ENCODE measurements at places on chromosomes 4 and X.

- H3K27ac ChIP-seq = no peak overlapping the region
- no peaks in the 10 kb centered on the region for H3K4me1 ChIP-seq
- peaks cover 9% of the 10 kb centered on the region for H3K36me3 ChIP-seq
- H3K27me3 ChIP-seq = peaks cover 8% of the 10 kb centered on the region
- no peak overlapping the region for H3K4me3 ChIP-seq
Observed at GRCh38 chrX:480861-481417, 94.2 kb upstream of the PPP2R3B start.

GRCh38 chrX:18390941-18391538 lies 34.4 kb upstream of the CDKL5 start:
- H3K4me1 ChIP-seq = no peaks in the 10 kb centered on the region
- no peak overlapping the region for H3K27ac ChIP-seq
- peak; percentile 50 for DNase-seq

DNA sequence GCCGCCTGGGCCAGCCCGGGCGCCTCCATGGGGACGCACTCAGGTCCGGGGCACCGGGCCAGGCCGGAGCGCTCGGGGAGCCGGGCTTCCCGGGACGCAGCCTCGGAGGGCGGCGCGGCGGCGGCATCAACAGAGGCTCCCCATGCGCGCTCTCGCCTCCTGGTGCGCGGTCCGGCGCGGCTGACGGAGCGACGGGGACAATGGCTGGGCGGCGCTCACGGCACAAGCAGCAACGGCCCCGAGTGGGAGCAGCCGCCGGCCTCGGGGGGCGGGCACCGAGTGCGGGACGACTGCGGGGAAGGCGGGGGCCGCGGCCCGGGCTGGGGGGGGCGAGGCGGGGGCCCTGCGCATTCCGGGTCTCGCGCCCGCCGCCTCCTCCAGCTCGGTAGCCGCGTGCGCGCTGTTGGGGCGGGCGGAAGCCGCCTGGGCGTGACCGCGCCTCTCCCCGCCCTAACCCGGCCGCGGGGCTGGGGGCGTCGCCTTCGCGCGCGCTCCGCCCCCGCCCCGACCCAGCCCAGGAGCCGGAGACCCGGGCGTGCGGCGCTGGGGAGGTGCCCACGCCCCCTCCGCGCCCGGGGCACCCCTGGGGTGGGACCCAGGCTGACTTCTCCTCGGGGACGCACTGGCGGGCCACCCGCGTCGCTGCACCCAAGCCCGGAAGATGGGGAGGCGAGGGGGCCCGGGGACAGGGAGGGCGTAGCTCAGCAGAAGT lies at the start of gene PRKX:
TSS of gene PRKX (minus strand) at position 425 of the 712 bp plus-strand sequence. CDS start at position 29, 396 bp downstream.
- peak within 1 kb of the TSS; percentile 94 for H3K4me3 ChIP-seq
- DNase-seq = peak; percentile 51
- no peak within 1 kb of the TSS for H3K27ac ChIP-seq
- peaks cover 4% of the 10 kb centered on the region for H3K4me1 ChIP-seq

- peaks cover 2% of the 10 kb centered on the region for H3K27me3 ChIP-seq
- peaks cover 28% of the 10 kb centered on the region for H3K4me1 ChIP-seq
- no peak for DNase-seq
- no peak overlapping the region for H3K4me3 ChIP-seq
Observed at GRCh38 chrX:71225676-71226075, 2.7 kb downstream of the GJB1 start.

- H3K4me3 ChIP-seq = no peak overlapping the region
- no peaks in the 10 kb centered on the region for H3K27me3 ChIP-seq
- peaks cover 2% of the 10 kb centered on the region for H3K4me1 ChIP-seq
- DNase-seq = peak; percentile 36
- no peaks in the 10 kb centered on the region for H3K36me3 ChIP-seq
Observed at GRCh38 chr4:152591396-152591795, 55.5 kb upstream of the FBXW7 start.

DNA sequence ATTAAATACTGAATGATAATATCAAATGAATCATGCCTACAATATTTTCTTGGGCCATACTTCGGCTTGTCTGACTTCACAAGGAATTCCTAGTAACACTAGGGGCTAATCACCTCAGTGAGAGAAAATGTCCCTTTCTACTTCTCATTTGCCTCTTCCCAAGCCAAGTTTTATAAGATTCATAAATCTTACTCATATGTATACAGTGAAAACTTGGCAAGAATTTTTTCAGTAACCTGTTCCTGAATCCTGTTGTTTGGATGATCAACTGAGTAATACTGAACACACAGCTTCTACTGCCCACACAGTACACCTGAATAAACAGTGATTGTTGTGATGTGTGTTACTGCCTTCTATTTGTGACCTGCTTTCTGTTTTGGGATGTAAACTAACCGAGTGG lies 16.5 kb downstream of the TMPRSS11E start:
- no peak overlapping the region for H3K27ac ChIP-seq
- H3K36me3 ChIP-seq = no peaks in the 10 kb centered on the region
- no peaks in the 10 kb centered on the region for H3K27me3 ChIP-seq
- no peak for DNase-seq

DNA sequence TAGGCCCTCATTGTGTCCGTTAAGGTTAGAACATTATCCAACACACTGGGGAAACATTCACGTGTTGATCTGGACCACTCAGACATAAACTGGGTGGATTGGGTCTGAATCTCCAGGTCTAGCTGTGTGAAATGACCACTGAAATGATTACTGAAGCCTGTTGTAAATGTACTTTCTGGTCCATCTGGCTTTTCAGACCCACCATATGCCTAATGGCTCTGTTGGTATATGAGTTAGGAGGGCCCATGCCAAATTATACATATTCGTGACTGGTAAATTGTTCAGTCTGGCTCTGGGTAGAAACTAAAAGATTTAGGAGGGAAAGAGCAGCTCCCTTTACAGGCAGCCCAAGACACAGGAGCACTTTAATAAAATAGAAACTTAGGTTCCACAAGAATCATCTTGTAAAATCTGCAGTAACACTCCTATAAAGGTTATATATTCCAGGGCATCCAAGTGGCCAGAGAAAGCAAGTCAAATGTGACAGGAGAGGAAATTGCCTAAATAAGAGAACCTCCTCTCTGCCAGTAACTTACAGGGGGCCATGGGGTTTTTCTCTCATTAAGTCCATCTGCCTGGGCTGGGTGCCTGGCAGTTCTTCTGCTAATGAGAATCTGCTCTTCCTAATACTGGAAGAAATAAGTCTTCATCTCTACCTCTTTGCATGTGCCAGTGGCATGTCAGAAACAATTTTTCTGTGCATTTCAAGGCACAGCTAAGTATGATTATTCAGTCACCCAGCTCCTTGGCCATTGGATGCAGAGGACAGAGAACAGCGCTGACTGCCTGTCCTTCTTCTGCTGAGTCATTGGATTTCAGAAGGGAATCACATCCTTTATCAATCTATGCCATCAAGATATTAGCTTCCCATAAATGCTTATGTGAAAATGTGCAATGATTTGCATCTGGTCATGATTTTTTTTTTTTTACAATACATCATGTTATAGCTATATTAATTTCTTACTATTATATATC lies 112.6 kb downstream of the GLRA2 start:
- no peaks in the 10 kb centered on the region for H3K4me1 ChIP-seq
- H3K27me3 ChIP-seq = no peaks in the 10 kb centered on the region
- no peaks in the 10 kb centered on the region for H3K36me3 ChIP-seq
- no peak overlapping the region for H3K4me3 ChIP-seq

DNA sequence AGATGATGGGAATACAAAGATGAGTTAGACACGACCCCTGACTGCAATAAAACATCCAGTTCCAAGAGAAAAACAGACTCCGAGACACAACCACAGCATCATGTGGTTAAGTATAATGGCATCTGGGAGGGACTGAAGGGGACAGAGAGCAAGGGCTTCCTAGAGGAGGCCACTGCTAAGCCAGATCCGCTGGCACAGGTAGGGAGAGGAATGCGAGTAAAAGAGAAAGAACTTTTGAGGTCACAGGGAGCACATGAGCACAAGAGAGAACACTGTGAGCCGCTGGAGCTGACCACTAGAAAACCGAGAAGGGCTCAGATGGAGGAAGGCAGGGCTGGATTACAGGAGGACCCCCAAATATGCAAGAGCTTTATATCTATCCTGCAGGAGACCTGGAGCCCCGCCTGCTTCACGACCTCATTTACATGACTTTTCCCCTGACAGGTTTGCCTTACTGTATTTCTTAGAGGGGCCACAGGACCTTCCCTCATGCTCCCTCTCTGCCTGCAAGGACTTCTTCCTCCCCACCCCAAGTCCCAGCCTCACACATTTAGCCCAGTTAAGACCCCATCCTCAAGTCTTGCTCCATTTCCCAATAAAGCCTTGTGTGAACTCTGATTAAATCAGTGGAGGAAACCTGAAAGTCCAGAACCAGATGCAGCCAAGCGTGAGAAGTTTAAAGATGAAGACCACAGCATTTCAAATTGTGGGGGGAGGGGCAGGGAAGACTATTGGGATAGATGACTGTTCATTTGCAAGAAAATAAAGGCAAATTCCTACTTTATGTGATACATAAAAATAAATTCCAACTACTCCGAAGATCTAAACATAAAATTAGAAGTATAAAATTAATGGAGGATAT lies 29.6 kb downstream of the MFAP3L start:
- no peak for DNase-seq
- no peaks in the 10 kb centered on the region for H3K36me3 ChIP-seq
- no peak overlapping the region for H3K4me3 ChIP-seq
- no peak overlapping the region for H3K27ac ChIP-seq

- no peaks in the 10 kb centered on the region for H3K4me1 ChIP-seq
- DNase-seq = no peak
- no peak overlapping the region for H3K4me3 ChIP-seq
- no peak overlapping the region for H3K27ac ChIP-seq
- no peaks in the 10 kb centered on the region for H3K27me3 ChIP-seq
Observed at GRCh38 chr4:182697094-182697493, 220.1 kb downstream of the DCTD start.

DNA sequence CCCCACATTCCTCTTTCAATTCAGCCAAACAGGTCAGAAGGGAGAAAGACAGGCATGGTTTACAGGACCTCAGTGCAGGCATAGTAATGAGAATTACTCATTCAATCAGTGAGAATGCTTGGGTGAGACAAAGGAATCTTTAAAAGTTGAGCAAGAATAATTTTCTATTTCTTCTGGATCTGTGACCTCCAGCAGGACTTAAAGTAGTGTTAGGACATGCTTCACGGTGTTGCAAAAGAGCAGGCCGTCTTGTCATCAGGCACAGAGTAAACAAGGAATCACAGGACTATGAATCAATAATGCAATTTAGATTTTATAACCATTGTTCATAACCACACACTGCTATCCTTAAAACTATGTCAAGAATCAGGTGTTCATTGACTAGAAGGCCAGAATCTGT lies 130.6 kb upstream of the GLRA2 start:
- no peaks in the 10 kb centered on the region for H3K4me1 ChIP-seq
- no peaks in the 10 kb centered on the region for H3K27me3 ChIP-seq
- no peak for DNase-seq
- H3K27ac ChIP-seq = no peak overlapping the region
- no peak overlapping the region for H3K4me3 ChIP-seq

- no peaks in the 10 kb centered on the region for H3K27me3 ChIP-seq
- H3K4me1 ChIP-seq = no peaks in the 10 kb centered on the region
- no peak overlapping the region for H3K27ac ChIP-seq
- DNase-seq = no peak
- H3K36me3 ChIP-seq = peaks cover 9% of the 10 kb centered on the region
- H3K4me3 ChIP-seq = no peak overlapping the region
Observed at GRCh38 chr4:24932515-24933225, 19.8 kb upstream of the CCDC149 start.

- no peak overlapping the region for H3K27ac ChIP-seq
- DNase-seq = no peak
- H3K4me3 ChIP-seq = no peak overlapping the region
- peaks cover 5% of the 10 kb centered on the region for H3K27me3 ChIP-seq
- peaks cover 13% of the 10 kb centered on the region for H3K4me1 ChIP-seq
- H3K36me3 ChIP-seq = no peaks in the 10 kb centered on the region
Observed at GRCh38 chr4:108926061-108926460, 163.2 kb upstream of the ETNPPL start.

- peaks cover 35% of the 10 kb centered on the region for H3K4me1 ChIP-seq
- H3K27ac ChIP-seq = peak overlapping the region; percentile 15
- H3K27me3 ChIP-seq = peaks cover 3% of the 10 kb centered on the region
- no peaks in the 10 kb centered on the region for H3K36me3 ChIP-seq
- no peak for DNase-seq
Observed at GRCh38 chr4:139791681-139792080, 126.1 kb downstream of the MGST2 start.

DNA sequence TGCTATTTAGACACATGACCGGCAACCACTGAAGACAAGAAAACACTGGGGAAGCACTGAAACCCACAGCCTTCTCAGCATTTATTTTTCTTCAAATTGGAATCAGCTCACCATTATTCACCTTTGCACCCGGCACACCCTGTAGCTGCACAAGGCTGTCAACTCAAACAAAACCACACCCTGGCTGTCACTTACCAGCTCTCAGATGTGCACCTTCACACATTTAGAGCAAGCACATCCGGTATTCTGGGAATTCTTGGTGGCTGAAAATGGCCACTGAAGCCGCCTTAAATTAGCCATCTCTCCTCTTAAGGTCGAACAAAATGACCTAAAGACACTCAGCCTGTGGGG lies 5.9 kb downstream of the ZFYVE28 start:
- peaks cover 20% of the 10 kb centered on the region for H3K4me1 ChIP-seq
- no peak for DNase-seq
- peaks cover 18% of the 10 kb centered on the region for H3K27me3 ChIP-seq
- peak overlapping the region; percentile 72 for H3K4me3 ChIP-seq
- H3K36me3 ChIP-seq = peaks cover 4% of the 10 kb centered on the region

DNA sequence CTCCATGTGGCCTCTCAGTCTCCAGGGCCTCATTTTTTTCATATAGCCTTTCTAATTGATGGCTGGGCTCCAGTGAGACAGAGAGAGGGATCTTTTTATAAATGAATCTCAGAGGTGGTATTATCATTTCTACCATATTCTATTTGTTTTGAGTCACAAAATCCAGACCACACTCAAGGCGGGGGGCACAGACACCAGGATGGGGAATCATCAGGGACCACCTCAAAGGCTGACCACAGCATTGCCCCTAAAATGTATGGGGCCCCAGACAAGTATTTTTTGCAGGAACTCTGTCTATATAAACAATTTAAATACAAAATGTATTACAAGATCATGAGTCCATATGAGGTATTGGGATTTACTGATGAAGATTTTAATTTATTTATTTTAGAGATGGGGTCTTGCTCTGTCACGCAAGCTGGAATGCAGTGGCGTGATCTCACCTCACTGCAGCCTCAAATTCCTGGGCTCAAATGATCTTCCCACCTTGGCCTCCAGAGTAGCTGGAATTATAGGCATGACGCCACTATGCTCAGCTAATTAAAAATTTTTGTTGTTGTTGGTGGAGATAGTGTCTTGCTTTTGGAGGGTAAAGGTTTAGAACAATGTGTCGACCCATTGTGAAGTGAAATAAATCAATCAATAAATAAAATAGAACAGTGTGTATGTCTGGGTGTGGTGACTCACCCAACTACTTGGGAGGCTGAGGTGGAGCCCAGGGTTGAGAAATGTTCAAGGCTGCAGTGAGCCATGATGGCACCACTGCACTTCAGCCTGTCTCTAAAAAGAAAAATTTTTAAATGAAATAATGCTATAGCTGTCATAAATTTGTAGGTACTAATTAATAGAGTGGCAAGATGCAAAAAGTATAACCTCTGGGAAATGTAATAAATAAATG lies 29.4 kb downstream of the WDR13 start:
- no peak for DNase-seq
- H3K4me1 ChIP-seq = no peaks in the 10 kb centered on the region
- no peaks in the 10 kb centered on the region for H3K36me3 ChIP-seq
- H3K27me3 ChIP-seq = no peaks in the 10 kb centered on the region
- H3K4me3 ChIP-seq = no peak overlapping the region

GRCh38 chr4:20617678-20618396 lies 82.4 kb upstream of the PACRGL start:
- DNase-seq = no peak
- no peak overlapping the region for H3K4me3 ChIP-seq
- H3K27me3 ChIP-seq = peaks cover 4% of the 10 kb centered on the region
- no peaks in the 10 kb centered on the region for H3K36me3 ChIP-seq
- H3K27ac ChIP-seq = no peak overlapping the region

- no peak overlapping the region for H3K27ac ChIP-seq
- DNase-seq = no peak
- H3K36me3 ChIP-seq = no peaks in the 10 kb centered on the region
- H3K4me1 ChIP-seq = peaks cover 11% of the 10 kb centered on the region
Observed at GRCh38 chr4:153728660-153729059, 31.2 kb downstream of the RNF175 start.

Data from endothelial cell (in vitro differentiated cells).